Fibroblast of skin of left biceps (primary cell): ENCODE measurements at places on chromosomes 13 and 19.

GRCh38 chr19:50939596-50939995 is 13.2 kb downstream of the KLK5 start:
- no peak for DNase-seq

DNA sequence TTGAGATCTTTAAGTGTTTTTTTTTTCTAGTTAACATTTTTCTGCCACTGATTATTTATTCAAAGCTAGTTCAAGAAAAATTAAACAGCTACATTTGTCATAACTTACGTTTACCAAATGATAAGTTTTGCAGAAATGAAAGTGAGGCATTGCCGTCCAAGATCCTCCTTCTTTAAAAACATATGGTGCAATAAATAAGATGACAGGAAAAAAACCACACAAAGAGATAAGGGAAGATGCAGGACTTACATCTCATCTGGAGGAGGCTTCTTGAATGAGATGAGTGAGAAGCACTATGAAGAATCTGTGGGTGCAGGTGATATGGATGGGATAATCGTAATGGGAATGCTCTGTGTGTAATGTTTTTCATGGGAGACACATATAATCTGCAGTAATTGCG is 12.4 kb downstream of the TNFSF13B start:
- DNase-seq: no peak

DNA sequence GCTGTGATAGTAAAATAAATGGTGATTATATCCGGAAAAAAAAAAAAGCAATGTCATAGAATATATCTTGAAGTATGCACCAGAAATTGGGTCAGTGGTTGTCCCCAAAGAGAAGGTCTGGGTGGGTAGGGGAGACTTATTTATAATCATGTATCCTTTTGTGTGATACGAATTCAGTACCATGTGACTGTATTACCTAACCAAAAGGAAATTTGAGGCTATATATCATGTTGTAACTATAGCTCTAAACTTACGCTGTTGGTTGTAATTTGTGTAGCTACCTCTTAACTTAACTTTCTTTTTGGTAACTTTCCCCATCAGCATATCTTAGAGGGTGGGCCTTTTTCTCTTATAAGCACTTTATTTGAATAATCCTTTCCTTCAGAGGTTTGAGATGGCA is 25.2 kb upstream of the KCTD4 start:
- DNase-seq: no peak

GRCh38 chr19:45402298-45403061 is 2.4 kb downstream of the PPP1R13L start:
- DNase-seq: no peak

GRCh38 chr19:29887442-29887855 is 54.6 kb upstream of the URI1 start:
- DNase-seq: no peak

DNA sequence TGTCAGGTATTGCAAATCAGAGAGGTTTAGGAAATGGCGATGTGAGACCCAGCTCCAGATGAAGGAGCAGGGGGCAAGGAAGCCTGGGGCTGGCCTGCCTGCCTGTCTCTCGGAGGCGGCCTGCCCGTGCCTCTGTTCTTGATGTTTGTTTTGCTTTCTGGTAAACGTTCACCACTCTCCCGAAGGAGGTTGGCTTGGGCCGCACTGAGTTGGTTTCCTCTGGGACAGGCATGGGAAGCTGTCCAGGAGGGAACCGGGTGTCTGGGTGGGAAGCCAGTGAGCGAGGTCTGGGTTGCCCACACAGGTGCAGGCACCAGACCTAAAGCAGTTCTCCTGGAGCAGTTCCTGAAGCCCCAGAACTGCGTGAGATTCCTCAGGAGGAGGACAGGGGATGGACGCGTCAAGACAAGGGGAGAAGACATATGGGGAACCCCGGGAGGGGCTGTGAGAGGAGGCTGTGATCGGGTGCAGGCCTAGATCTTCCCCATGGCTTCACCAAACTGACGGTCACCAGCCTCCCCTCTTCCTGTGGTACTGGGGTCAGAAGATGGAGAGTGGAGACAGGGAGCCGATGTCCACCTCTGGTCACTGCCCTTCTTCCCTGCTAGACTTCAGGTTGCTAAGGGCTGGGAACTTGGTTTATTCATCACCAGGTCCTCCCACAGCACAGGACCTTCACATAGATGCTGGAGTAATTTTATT is 15.2 kb downstream of the COL4A2 start:
- DNase-seq: no peak

- DNase-seq: no peak
These were observed 14.8 kb downstream of the OLFM4 start for GRCh38 chr13:53043398-53043797.

GRCh38 chr13:49307365-49307764 is 59.6 kb downstream of the CDADC1 start:
- no peak for DNase-seq

DNA sequence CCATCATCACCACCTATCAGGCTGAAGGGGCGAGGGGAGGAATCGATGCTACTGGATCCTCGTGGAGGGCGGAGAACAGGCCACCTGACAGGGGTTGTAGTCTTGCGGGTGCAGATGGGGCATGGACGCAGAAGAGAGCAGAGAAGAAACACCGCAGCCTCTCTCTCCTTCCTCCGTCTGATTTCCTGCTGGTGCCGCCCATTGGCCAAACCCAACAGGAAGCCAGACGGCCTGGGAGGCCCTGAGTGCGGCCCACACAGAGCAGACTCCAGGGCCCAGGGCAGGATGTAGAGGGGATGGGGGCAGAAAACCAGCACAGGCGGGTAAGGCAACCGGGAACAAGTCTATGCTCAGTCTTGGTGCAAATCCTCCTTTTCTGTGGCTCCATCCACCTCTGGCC is 15.4 kb downstream of the CEBPA start:
- no peak for DNase-seq

GRCh38 chr13:59408738-59409137 is 755.0 kb downstream of the DIAPH3 start:
- no peak for DNase-seq

DNA sequence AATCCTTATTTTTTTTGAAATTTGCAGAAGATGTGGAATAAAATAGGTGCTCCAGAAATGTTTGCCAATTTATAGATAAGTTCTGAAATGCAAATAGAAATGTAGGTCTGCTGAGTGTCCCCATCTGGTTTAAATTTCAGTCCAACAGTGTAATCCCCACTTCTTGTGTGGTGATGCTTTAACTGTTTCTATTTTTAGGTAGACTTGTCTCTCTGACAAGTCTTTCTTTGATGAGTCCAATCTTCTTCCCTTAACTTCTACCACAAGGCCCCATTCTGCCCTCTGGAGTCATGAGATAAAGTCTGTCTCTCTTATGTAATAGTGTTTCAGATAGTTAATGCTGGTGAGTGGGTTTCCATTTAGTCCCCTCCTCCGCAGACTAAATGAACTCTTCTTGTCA is 390.4 kb downstream of the RFC3 start:
- DNase-seq: peak; percentile 65

GRCh38 chr19:4537953-4538600 is 1.8 kb downstream of the LRG1 start:
- DNase-seq: no peak

GRCh38 chr19:19160461-19161035 is 9.5 kb downstream of the MEF2B start:
- no peak for DNase-seq

DNA sequence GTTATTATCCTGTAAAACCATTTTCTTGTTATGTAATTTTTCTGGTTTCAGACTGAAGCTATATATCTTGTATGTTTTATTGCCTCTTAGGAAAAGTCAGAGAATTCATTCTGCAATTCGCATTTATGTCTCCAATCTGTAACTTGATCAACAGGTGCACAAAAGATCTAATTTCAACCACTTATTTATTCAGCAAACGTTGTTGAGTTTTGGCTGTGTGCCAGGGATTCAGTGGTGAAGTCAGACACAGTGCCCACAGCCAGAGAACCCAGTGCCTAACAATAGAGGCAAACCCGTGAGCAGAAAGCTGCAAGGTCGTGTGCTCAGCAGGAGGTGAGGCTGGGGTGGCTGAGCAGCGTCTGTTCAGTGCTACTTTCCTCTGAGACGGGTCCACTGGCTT is 119.5 kb upstream of the MCF2L start:
- no peak for DNase-seq

- DNase-seq: no peak
These were observed 10.4 kb upstream of the ZSWIM4 start for GRCh38 chr19:13784731-13785452.

- no peak for DNase-seq
These were observed at the start of gene IGFL4 for GRCh38 chr19:46040952-46041500. IGFL4 (minus strand) TSS chr19:46041002; CDS start chr19:46040962, 40 bp downstream.

DNA sequence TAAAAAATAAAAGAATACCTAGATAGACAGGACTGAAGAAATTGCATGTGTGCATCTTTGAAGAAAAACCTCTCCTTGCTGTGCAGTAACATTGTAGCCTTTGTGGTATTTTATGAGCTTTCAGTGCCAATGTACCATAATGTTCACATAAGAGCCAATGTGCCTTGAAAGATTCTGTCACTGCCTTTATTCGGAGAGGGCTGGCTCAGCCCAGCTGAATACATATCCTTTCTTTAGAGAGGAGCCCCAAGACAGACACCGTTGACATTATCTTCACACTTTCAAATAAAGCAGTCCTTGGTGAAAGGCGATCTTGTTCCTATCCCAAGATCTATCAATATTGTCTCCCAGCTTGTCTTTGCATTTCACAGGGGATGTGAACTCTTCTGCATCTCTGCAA is 18.5 kb upstream of the CNMD start:
- no peak for DNase-seq

GRCh38 chr13:67742478-67742877 is 512.3 kb upstream of the PCDH9 start:
- no peak for DNase-seq

DNA sequence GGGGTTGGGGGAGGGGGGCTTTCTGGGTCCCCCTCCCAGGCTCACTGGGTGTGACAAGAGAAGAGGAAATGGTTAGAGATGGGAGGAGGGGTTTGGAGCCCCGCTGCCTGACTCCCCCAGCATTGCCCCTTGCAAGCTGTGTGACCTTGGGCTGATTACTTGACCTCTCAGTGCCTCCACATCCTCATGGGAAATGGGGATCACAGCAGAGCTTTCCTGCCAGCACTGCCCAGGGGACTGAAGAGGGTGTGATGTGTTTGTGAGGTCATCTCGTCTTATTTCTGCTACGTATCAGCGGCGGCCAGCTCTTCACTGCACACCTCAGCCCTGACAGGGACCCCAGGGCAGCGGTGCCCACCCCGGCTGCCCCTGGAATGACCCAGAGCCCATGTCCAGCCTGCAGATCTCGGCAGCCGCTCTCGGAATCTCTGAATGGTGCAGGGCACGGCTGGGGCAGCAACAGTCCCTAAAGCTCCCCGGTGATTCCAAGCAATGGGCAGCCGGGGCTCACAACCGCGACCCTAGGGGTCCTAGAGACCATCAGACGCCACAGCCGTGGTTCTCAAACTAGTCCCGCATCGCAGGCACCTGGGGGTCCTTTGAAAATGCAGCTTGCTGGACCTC is 8.4 kb downstream of the PNMA8B start:
- no peak for DNase-seq

GRCh38 chr19:3835055-3835435 is 33.8 kb downstream of the ZFR2 start:
- no peak for DNase-seq

GRCh38 chr19:30267332-30267731 is 104.9 kb upstream of the ZNF536 start:
- DNase-seq: no peak

DNA sequence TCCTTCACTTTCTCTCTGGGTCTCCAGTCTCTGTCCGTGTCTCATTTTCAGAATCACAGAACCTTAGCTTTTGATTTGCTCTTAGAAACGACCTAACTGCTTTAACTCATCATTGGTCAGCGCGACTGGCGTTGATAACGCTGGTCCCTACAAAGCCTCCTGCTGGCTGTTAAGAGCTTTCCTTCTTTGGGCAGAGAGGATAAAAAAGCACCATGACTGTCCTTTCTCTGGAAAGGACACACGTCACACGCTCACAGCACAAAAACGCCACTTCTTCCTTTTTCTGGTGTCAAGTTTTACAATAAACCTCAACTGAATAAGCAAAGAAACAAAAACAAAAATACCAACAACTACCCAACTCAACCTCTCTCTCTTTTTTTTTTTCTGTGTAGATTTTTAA is 1.7 kb upstream of the KLK12 start:
- no peak for DNase-seq

- no peak for DNase-seq
These were observed 59.4 kb downstream of the XPO4 start for GRCh38 chr13:20843166-20843565.

DNA sequence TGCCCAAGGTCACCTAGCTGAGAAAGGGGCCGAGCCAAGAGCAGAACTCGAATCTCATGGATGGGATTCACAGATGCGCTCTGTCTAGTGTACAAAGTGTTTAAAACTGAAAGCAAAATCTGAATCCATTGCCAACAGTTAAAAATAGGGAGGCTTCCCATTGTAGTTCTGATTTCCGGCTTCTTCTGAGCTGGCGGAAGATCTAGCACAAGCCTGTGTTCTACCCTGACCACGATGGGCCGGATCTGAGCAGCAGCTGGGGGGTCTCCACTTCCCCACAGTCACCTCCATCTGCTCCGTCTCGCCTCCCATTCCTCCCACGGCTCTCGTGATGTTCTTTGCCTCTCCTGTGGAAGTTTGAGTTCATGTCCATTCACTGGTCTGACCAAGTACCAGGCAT is 2.4 kb downstream of the CACNG8 start:
- no peak for DNase-seq

DNA sequence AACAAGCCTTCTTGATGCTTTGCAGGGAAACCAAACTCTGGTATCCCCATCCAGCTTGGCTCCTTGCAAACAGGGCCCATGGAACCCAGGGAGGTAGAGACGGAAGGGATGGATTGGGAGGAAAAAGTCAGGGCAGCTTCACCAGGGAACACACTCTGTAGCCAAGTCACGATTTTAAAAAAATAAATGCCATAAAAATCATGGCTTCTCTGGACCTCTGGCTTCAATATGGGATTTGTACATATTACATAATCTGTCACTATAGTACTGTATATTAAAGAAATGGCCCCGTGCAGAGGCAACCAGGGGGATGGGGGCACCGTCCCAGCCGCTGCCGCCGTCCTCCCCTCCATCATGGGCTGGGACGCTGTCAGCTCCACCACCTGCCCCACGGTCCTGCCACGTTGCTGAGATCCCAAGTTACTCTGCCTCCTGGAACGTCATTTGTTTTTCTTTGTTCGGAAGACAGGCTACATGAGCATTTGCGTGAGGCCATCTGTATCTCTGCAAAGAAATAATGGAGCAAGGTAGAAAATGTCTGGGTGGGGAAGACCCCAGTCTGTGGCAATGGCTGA is 313.3 kb downstream of the ZNF536 start:
- DNase-seq: no peak

- DNase-seq: no peak
These were observed 83.2 kb downstream of the RUBCNL start for GRCh38 chr13:46303742-46304385.

GRCh38 chr13:31638577-31638976 is 100.7 kb upstream of the RXFP2 start:
- peak; percentile 64 for DNase-seq

DNA sequence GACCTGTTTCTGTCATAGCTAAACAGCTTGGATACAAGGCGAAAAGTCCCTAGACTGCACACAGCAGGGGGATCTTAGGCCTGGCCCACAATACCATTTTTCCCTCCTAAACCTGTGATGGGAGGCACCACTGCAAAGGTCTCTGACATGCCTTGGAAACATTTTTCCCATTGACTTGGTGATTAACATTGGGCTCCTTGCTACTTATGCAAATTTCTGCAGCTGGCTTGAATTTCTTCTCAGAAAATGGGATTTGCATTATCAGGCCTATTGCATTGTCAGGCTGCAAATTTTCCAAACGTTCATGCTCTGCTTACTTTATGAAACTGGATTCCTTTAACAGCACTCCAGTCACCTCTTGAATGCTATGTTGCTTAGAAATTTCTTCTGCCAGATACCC is 136.2 kb upstream of the TSHZ3 start:
- DNase-seq: no peak

GRCh38 chr13:93925990-93926389 is 553.5 kb downstream of the DCT start:
- no peak for DNase-seq
